ENCODE measurements at places on chromosomes 6 and 20.

GRCh38 chr20:46970937-46971630, 76.4 kb downstream of the EYA2 start:
- DNase-seq, result no peak

DNA sequence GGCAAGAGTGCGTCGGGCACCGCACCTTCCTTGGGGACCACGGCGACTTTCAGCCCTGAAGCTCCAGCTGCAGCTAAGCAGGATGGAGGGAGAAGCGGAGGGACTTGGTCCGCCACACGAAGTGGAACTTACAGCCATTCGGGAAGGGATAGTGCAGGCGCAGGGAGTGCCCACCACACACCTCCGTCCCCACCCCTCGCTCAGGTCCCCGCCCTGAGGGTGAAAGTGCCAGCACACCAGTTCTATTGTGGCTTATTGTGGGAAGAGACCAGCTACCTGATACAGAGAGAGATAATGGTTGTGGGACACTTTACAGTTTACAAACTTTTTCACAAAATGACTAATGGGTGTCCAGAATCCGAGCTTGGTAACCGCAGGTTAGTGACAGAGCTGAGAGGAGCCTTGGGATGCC, 76.1 kb downstream of the IRF4 start:
- DNase-seq, result no peak

GRCh38 chr20:2729791-2730190, 37.2 kb downstream of the EBF4 start:
- DNase-seq, result no peak

DNA sequence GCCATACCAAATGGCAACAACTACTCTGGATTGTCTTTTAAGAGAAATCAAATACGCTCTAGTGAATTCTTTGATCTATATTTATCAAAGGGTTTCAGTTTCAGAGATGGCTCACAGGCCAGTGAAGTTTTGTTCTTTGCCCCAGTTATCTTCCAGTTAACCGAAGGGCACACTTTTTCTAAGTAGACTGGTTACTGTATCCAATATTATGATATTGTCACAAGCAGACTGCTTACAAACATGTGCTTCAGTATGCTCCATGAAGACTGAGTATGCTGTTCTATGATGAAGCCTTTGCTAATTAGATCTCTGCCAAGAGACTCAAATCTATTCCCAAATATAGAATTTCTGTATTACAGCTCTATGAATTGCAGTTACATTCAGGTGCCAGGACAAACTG, 181.1 kb downstream of the REV3L start:
- no peak for DNase-seq

DNA sequence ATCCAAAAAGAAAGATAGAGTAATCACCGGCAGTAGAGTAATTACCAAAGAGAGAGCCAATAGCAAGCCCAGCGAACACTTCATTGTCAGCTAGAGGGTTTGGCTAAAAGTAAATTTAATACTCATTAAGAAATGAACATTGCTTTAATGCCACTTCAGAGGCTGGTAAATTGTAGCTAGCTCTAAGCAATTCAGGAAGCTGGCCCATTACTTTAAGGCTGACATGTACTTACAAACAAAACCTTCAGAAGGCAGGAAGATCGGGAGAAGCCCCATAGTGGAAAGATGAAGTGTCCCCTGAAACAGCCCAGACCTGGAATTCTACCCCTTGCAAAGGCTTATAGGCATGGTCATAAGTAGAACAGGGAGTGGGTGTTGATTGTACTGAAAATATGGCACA, 396.6 kb upstream of the ID4 start:
- DNase-seq, result no peak
